Activated T-cell treated with anti-CD3 and anti-CD28 coated beads, Interleukin-2, amount 50 U/mL, for 24 hours (primary cell): ENCODE measurements at places on chromosomes 3 and 15.

- no peak for DNase-seq
- no peak overlapping the region for H3K4me3 ChIP-seq
- H3K27me3 ChIP-seq, result peaks cover 2% of the 10 kb centered on the region
- H3K4me1 ChIP-seq, result peaks cover 9% of the 10 kb centered on the region
These were observed 216.4 kb upstream of the DPPA4 start for GRCh38 chr3:109553591-109554371.

GRCh38 chr3:162022911-162023310, 526.3 kb downstream of the OTOL1 start:
- H3K27ac ChIP-seq, result no peak overlapping the region
- no peak for DNase-seq
- H3K27me3 ChIP-seq, result no peaks in the 10 kb centered on the region
- no peaks in the 10 kb centered on the region for H3K4me1 ChIP-seq
- no peak overlapping the region for H3K4me3 ChIP-seq
- no peaks in the 10 kb centered on the region for H3K36me3 ChIP-seq

GRCh38 chr3:118116991-118117390, 917.7 kb downstream of the IGSF11 start:
- no peak overlapping the region for H3K4me3 ChIP-seq
- no peak overlapping the region for H3K27ac ChIP-seq
- H3K27me3 ChIP-seq, result no peaks in the 10 kb centered on the region
- DNase-seq, result no peak
- no peaks in the 10 kb centered on the region for H3K36me3 ChIP-seq
- H3K4me1 ChIP-seq, result no peaks in the 10 kb centered on the region

- H3K4me1 ChIP-seq, result no peaks in the 10 kb centered on the region
- DNase-seq, result no peak
- H3K4me3 ChIP-seq, result no peak overlapping the region
- no peaks in the 10 kb centered on the region for H3K36me3 ChIP-seq
These were observed 9.1 kb downstream of the THRB start for GRCh38 chr3:24485511-24485910.

DNA sequence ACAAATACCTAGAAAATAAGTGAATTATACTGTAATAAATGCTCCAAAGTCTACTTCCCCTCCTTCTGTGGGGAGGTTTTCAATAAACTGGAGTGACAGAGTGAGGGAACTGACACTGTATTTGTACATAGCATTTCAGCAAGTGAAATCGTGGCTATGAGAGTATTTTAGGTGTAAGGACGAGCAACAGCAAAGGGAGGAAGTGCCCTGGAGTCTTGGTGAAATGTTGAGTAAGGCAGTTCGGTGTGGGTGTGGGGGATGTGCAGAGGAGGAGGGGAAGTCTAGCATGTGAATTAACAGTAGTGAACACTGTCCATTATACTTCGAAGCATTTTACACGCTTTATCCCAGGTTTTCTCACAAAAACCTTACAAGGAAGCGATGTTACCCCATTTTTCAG, 18.1 kb upstream of the P2RY13 start:
- H3K27me3 ChIP-seq, result peaks cover 34% of the 10 kb centered on the region
- no peak overlapping the region for H3K27ac ChIP-seq
- H3K36me3 ChIP-seq, result no peaks in the 10 kb centered on the region
- no peak overlapping the region for H3K4me3 ChIP-seq
- H3K4me1 ChIP-seq, result peaks cover 14% of the 10 kb centered on the region

- DNase-seq, result no peak
- H3K27me3 ChIP-seq, result no peaks in the 10 kb centered on the region
- H3K36me3 ChIP-seq, result peaks cover 26% of the 10 kb centered on the region
- H3K27ac ChIP-seq, result peak overlapping the region; percentile 30
- H3K4me3 ChIP-seq, result no peak overlapping the region
These were observed 1.8 kb upstream of the MESD start for GRCh38 chr15:80991421-80991820.

- H3K27me3 ChIP-seq, result no peaks in the 10 kb centered on the region
- H3K4me1 ChIP-seq, result peaks cover 80% of the 10 kb centered on the region
- H3K27ac ChIP-seq, result peak overlapping the region; percentile 93
- peak; percentile 29 for DNase-seq
These were observed 38.5 kb downstream of the STARD5 start for GRCh38 chr15:81285461-81285860.

- no peak overlapping the region for H3K4me3 ChIP-seq
- H3K4me1 ChIP-seq, result no peaks in the 10 kb centered on the region
These were observed 171.8 kb downstream of the ALCAM start for GRCh38 chr3:105538483-105538882.

DNA sequence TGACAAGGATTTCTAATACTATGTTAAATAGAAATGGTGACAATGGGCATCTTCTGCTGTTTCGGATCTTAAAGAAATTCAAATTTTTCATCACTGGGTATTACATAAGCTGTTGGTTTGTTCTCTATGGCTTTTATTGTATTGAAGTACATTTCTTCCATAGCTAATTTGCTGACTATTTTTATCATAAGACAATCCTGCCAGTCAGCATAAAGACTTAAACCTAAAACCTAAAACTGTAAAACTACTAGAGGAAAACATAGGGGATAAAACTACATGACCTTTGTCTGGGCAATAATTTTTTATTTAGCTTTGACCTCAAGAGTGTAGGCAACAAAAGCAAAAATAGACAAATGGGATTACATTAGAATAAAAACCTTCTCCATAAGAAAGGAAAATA, 1017.4 kb downstream of the SI start:
- no peak overlapping the region for H3K4me3 ChIP-seq
- no peaks in the 10 kb centered on the region for H3K4me1 ChIP-seq
- DNase-seq, result no peak

- H3K27ac ChIP-seq, result peak overlapping the region; percentile 35
- H3K4me1 ChIP-seq, result peaks cover 31% of the 10 kb centered on the region
- DNase-seq, result no peak
These were observed 9.5 kb downstream of the EBLN2 start for GRCh38 chr3:73070675-73071575.

- DNase-seq, result no peak
- H3K4me3 ChIP-seq, result no peak overlapping the region
- peaks cover 20% of the 10 kb centered on the region for H3K36me3 ChIP-seq
These were observed 117.5 kb downstream of the CMSS1 start for GRCh38 chr3:99934975-99935797.

- H3K27me3 ChIP-seq, result peaks cover 3% of the 10 kb centered on the region
- H3K36me3 ChIP-seq, result no peaks in the 10 kb centered on the region
- no peaks in the 10 kb centered on the region for H3K4me1 ChIP-seq
These were observed 13.9 kb downstream of the RASGRF1 start for GRCh38 chr15:79076661-79077060.

DNA sequence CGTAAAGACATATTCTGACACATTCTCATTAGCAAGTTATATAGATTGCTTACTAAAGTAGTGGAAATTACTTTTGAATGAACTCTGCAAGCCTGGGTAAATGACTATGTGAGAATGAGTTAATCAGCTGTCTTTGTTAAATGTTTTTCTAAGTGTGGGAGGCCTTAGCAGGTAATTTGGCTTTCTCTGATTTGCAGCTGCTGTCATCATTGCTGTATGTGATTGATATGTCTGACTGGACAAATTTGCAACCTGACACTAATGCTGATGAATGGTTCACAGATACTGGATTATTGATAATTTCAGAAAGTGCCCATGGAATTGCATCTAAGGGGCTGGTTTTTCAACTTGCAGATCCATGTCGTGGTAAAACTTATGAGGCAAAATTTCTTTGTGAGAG, 372.2 kb upstream of the SGO1 start:
- no peak for DNase-seq
- no peak overlapping the region for H3K27ac ChIP-seq
- no peaks in the 10 kb centered on the region for H3K36me3 ChIP-seq
- H3K4me3 ChIP-seq, result no peak overlapping the region

- H3K36me3 ChIP-seq, result no peaks in the 10 kb centered on the region
- H3K27me3 ChIP-seq, result no peaks in the 10 kb centered on the region
- no peak overlapping the region for H3K4me3 ChIP-seq
- no peak for DNase-seq
- H3K4me1 ChIP-seq, result no peaks in the 10 kb centered on the region
- no peak overlapping the region for H3K27ac ChIP-seq
These were observed 359.8 kb downstream of the C3orf38 start for GRCh38 chr3:88509582-88509981.

DNA sequence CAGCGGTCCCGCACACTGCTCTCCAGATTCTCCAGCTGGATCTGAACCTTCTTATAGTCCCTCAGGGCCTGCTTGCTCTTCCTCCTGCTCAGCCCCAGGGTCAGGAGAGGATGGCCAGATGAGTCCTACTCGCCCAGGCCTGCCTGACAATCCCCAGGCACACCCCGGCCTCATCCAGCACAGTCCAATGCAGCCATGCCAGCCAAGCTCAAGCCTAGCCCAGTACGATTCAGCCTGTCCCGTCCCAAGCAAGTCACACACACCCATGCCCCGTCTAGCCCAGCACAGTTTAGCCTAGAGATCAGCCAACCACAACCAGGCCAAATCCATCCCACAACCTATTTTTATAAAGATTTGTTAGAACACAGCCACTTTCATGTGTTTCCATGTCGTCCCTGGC, 16.8 kb downstream of the PLXNB1 start:
- no peak overlapping the region for H3K4me3 ChIP-seq
- no peaks in the 10 kb centered on the region for H3K36me3 ChIP-seq
- no peaks in the 10 kb centered on the region for H3K4me1 ChIP-seq
- no peak overlapping the region for H3K27ac ChIP-seq

GRCh38 chr3:86792316-86792715, 198.6 kb downstream of the VGLL3 start:
- no peaks in the 10 kb centered on the region for H3K36me3 ChIP-seq
- H3K27me3 ChIP-seq, result no peaks in the 10 kb centered on the region
- no peak overlapping the region for H3K27ac ChIP-seq
- DNase-seq, result no peak
- no peak overlapping the region for H3K4me3 ChIP-seq
- no peaks in the 10 kb centered on the region for H3K4me1 ChIP-seq

DNA sequence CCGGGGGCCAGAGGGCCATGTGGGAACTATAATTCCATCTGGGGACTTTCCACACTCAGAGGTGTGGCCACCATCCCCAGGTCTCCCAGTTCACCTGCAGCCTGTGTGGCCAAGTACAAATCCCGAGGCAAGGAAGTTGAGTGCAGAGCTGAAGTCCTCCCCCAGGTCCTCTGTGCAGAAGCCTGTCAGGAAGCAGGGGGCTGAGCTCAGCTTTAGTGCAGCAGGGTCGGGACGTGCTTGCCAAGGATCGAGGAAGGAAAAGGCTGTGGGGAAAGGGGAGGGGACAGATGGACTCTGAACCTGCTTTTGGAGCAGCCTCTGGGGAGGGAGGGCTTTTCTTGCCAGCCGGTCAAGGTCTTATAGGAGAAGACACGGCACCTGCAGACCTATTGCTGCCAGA, 67.7 kb downstream of the CHRNA7 start:
- no peak overlapping the region for H3K27ac ChIP-seq
- no peaks in the 10 kb centered on the region for H3K36me3 ChIP-seq
- no peak overlapping the region for H3K4me3 ChIP-seq
- H3K27me3 ChIP-seq, result peaks cover 50% of the 10 kb centered on the region
- DNase-seq, result no peak
- H3K4me1 ChIP-seq, result no peaks in the 10 kb centered on the region

DNA sequence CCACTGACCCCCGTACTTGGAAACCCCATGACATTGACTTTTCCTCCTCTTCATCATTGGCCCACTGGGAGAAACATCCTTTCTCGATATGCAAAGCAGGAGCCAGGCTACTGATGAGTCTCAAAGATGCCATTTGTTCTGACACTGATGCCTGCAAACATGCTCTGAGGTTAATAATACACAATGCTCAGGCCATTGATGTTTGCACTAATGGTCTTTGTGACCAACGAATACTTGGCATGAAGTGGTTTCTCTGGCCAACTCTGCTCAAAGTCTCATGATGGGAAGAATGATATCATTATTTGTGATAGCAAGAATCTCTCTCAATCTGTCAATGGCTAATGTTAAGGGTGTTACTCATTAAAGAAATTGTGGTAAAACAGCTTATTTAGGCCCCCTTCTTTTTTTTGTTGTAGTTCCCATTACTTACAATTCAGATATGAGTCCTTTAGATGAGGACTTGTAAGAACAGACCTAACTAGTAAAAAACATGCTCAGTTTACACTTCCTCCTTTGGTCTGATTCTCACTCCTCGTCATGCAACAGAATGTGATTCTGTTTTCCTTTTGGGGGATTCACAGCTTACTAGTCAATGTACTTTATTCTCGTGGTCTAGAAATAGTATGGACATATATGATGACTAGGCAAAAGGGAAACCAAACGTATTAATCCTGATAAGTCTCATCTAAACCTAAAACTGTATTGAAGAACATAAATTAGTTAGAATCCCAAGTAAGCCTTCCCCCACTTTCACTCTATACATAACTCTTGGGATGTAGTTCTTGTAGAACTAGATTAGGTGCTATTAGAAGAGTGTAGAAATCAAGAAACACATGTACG, 488.8 kb upstream of the DPPA4 start:
- no peaks in the 10 kb centered on the region for H3K36me3 ChIP-seq
- no peak overlapping the region for H3K27ac ChIP-seq
- H3K4me1 ChIP-seq, result no peaks in the 10 kb centered on the region
- H3K4me3 ChIP-seq, result no peak overlapping the region

- no peak overlapping the region for H3K4me3 ChIP-seq
- H3K4me1 ChIP-seq, result peaks cover 31% of the 10 kb centered on the region
- H3K27me3 ChIP-seq, result no peaks in the 10 kb centered on the region
- no peak for DNase-seq
- no peaks in the 10 kb centered on the region for H3K36me3 ChIP-seq
- no peak overlapping the region for H3K27ac ChIP-seq
These were observed 21.3 kb downstream of the EFCC1 start for GRCh38 chr3:129022114-129023007.
